NCI-H2081 (cell line): ENCODE measurements at places on chromosomes 13 and 19.

GRCh38 chr19:1129535-1129934, 25.7 kb downstream of the GPX4 start:
- DNase-seq, result no peak

- no peak for DNase-seq
Measured at GRCh38 chr13:80873589-80873988, 532.7 kb upstream of the SPRY2 start.

GRCh38 chr13:101944521-101944920, 457.3 kb downstream of the FGF14 start:
- DNase-seq, result no peak

DNA sequence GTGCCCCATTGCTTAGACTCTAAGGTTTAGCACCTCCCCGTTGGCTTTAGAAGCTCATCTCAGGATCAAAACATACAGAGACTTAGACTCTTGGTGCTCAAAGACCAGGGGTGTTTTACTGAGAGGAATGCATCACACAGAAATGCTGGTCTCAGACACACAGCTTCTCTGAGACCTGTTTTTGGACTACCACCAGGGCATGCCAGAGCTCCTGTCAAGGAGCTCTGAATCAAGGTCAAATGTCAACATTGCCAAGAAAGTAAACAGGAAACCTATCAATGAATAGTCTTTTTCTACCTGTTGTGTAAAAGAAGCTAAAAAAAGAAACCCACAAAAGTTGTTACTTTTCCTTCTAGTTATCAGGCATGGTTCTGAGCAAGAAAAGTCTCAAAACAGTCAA, 149.2 kb downstream of the COL4A1 start:
- no peak for DNase-seq

DNA sequence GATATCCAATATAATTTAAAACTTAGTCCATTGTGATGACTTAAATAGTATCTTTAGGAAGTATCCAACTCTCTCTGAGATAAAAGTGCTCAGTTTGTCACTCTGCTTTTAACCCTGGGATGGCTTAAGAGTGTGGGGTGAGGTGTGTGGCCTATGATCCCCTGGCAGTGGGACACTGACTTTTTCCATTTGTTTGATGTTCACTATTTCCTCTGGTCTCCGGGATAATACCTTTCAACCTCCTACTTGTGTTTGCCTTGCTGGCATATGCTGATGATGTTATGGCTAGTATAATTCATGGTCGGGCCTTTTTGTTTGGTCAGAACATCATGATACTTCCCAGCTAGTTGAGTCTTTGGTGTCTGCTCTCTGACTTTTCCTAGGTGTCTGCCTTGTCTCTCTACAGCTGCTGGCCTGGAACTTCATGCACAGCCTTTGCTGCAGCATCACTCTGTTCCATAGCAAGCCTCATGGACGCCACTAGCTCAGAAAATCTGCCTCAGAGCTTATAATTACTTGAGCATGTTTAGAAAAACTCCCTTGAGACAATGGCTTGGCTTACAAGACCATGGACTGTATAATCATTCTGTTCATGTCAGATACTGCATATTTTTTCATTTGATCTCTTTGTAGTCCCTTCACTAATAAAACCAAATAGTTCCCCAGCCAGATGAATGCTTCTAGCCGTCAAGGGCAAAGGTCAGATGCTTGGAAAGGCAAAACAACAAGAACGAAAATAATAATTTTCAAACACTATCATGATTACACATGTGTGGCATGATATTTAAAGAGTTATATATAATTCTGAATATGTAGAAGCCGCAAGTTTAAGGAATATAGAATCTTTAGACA, 75.2 kb downstream of the WDFY2 start:
- DNase-seq, result no peak

DNA sequence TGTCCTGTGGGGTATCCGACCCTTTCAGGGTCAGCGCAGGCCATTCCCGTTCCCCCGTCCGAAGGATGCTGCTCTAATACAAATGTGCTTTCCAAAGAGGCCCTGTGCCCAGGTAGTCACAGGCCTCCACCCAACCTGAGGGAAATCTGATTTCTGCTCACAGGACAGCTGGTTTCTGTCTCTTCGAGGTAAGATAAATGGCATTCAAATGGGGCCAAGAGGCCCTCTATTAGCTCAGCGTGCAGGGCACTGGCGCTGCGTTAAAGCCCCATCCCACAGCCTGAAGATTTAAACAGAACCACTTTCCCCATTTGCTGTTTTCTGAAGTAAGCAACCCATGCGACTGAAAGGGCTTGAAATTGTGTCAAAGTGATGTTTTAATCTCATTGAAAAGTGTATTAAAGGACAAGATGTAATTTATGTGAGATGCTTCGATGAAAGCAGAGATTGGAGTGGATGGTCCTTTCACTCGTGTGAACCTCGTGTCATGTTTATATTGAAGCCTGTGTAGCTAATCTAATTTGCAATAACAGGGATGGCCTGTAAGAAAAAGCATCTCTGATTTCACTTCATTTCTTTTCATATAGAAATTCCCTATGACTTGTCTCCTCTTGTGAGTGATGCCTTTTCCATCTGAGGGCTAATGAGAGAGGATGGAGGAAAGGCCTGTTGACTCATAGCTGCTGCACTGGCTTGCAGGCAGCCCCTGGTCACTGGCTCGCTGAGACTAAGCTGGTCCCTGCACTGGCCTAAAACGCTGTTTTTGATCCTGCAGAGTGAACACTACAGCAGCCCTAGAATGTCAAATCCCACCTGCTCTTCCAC, 7.3 kb upstream of the SOX1 start:
- peak; percentile 18 for DNase-seq

DNA sequence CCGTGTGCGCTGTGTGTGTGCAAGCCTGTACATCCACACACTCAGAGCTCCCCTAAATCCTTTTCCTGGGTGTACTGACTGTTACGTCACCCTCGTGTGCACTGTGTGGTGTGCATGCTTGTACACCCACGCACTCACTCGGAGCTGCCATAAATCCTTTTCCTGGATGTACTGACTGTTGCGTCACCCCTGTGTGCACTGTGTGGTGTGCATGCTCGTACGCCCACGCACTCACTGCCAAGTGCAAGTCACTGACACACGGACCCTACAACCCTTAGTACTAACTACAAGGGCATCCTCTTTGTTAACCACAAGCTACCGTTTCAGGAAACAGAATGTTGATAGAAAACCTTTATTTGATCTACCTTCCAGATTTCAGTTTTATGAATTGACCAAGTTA, 983.4 kb downstream of the EFNB2 start:
- DNase-seq, result no peak

- DNase-seq, result peak; percentile 97
Measured at GRCh38 chr19:38877781-38878574, at the start of gene RINL. RINL (minus strand) TSS chr19:38878275; CDS start chr19:38876742, 1,533 bp downstream.

DNA sequence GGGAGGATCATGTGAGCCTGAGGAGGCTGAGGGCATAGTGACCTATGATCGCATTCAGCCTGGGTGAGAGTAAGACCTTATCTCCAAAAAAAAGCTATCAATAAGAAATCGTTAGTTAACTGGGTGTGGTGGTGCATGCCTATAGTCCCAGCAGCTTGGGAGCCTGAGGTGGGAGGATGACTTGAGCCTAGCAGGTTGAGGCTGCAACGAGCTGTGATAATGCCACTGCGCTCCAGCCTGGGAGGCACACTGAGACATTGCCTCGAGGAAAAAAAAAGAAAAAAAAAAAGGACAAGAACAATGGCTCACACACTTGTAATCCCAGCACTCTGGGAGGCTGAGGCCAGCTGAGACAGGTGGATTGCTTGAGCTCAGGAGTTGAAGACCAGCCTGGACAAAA, 16.2 kb downstream of the PSPC1 start:
- no peak for DNase-seq

- no peak for DNase-seq
Measured at GRCh38 chr19:50552540-50552939, 15.7 kb downstream of the LRRC4B start.

- DNase-seq, result no peak
Measured at GRCh38 chr19:57642396-57643046, 9.6 kb downstream of the ZNF211 start.

DNA sequence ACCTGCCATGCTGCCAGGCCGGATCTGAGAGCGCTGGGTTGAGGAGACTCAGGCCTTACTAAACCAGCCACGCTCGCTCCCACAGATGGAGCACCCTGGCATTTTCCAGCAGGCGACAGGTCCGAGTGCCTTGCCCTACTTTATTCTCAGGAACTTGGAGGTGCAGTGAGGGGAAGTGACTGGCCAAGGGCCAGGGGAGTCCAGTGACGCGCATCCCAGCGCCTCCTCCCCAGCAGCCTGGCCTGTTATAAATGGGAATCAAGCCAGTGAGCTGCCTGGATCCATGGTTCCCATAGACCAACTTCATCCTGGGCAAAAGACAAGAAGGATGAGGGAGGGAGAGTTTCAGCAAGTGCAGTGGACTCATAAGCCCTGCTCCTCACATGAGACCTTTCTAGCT, 35.5 kb downstream of the TMED1 start:
- DNase-seq, result no peak

- DNase-seq, result no peak
Measured at GRCh38 chr13:21528616-21529015, 69.5 kb upstream of the ZDHHC20 start.

DNA sequence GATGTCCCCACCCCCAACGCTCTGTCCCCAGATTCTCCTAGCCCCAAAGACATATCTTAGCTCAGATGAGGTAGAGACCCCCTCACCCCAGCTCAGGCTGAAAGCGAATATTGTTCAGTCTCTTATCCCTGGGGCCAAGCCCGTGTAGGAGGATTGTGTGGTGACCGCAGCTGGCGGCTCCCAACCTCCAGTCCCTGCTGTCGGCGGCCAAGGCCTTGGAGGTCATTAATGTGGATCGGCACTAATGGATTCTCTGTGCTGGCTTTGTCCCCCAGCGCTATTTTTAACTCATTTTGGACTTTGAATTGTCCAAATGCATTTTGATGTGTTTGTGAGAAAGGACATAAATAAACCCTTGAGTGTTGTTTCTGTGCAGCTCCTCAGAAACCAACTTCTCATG, 124.2 kb downstream of the UQCRFS1 start:
- no peak for DNase-seq

DNA sequence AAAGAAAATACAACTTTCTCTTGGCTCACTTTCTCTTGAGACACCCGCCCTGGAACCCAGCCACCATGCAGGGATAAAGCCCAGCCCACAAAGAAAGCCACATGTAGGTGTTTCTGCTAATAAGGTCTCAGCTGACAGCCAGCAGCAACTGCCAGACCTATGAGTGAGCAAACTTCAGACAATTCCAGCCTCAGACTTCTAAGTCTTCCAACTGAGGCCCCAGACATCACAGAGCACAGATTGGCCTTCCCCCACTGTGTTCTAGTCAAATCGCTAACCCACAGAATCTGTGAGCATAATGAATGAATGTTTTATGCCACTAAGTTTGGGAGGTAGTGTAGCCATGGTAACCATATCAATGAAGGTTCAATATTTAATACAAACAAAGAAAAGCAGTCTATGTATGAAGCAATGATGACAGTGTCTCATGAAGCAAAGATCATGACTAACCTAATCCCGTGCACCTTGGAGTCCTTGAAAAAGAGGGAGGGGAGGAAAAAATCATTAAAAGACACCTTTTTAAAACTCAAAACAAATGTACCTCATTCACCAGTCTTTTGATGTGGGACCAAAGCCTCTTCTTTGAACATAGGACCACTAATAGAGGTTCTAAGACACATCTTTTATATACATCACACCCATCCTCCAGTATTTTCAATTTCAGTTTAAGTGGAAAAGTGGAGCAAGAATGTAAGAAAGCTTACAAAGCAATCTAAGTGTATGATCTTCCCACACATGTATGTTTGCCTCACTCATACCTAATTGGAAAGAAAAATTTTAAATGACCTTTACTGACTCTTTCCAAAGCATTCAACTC, 6.2 kb downstream of the MRPS31 start:
- DNase-seq, result no peak

- no peak for DNase-seq
Measured at GRCh38 chr19:29702161-29702962, 12.7 kb downstream of the C19orf12 start.

DNA sequence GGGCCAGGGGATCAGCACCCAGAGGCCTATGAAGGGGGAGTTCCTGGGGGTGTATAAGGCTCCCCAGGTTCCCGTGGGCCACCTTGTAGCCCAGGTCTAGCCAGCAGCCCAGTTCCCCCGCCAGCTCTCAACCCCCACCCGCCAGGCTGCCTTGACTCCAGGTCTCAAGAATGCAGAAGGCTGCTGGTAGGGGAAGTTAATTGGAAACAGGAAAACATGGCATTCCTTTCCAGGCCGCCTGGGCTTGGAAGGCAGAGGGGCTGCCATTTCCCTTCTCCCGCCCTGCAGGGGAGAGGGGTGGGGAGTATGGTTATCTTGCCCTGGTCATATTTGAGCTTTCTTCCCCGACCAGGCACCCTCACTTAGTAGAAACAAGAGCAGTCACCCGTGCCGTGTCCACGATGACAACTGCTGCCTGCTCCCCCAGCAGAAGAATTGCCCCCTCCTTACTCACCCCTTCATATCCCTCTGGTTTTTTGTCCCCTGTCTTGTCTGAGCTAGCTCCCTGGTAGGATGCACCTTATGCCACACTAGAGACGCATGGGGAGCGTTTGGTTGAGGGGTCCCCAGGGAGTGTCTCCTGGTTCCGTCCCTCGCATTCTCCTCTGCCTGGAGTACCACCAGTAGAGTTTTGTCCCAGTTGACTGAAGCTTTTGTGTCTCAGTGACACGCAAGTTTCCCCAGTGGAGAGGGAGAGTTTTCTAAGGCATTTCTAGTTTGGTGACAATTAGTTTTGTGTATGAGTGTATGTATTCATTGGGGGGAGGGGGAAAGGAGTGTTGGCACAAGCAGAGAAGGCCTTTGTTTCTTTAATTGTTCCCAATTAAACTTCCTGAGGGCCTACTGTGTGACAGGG, 4.5 kb downstream of the BICRA start:
- no peak for DNase-seq

DNA sequence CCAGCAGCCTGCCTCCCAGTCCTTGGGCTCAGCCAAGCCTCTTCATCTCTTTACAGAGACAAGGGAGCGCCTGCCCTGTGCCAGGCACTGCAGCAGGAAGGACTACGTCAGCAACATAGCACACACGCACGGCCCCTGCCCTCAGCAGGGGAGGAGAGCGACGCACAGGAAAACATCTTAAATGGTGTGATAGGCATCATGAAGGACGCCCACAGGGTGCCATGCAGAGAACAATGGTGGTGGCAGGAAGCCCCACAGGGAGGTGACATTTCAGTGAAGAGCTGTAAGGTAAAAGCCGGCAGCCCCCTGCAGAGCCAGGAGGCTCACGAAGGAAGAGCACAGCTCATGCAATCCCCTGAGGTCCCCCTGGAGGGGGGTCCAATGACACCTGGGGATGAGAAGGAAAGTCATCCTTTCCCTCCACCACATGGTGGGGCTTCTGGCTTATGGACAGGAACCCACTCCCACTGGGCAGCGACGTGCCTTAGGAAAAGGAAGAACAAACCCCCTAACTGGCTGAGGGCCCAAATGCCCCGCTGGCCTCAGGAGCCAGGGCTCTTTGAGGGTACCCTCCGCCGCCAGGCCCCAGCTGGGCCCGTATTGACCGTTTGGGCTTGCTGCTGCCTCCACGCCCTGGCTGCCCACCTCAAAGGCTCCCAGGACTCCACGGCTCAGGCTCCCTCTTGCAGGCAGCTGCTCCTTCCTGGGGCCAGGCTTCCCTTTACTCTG, 37.3 kb upstream of the C13orf42 start:
- peak; percentile 81 for DNase-seq

GRCh38 chr13:33285420-33286124, at the start of gene STARD13:
STARD13 (minus strand) TSS chr13:33285755; CDS start chr13:33285638, 117 bp downstream.
- DNase-seq, result peak; percentile 49
